ENCODE measurements at places on chromosomes 3 and 15.

- DNase-seq: no peak
Measured at GRCh38 chr3:147318900-147319299, 87.4 kb downstream of the ZIC4 start.

- DNase-seq: no peak
Measured at GRCh38 chr3:43995547-43996378, 245.9 kb upstream of the TOPAZ1 start.

DNA sequence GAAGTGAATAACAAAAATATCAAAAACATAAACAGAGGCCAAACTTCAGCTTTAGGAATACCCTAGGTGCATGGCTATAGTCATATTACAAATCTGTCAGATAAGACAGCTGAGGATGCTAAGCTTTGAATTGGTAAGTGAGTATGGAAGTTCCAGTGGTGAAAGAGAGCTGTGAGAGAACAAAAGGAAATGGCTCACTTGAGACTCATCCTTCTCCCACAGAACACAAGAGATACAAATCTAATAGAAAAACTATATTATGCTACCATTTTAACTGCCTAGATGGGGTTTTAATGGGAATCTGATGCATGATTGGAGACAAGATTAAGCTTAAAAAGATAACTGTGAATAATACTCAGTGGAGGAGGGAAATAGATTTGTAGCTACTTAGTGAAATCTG is 21.5 kb upstream of the PEX5L start:
- no peak for DNase-seq

DNA sequence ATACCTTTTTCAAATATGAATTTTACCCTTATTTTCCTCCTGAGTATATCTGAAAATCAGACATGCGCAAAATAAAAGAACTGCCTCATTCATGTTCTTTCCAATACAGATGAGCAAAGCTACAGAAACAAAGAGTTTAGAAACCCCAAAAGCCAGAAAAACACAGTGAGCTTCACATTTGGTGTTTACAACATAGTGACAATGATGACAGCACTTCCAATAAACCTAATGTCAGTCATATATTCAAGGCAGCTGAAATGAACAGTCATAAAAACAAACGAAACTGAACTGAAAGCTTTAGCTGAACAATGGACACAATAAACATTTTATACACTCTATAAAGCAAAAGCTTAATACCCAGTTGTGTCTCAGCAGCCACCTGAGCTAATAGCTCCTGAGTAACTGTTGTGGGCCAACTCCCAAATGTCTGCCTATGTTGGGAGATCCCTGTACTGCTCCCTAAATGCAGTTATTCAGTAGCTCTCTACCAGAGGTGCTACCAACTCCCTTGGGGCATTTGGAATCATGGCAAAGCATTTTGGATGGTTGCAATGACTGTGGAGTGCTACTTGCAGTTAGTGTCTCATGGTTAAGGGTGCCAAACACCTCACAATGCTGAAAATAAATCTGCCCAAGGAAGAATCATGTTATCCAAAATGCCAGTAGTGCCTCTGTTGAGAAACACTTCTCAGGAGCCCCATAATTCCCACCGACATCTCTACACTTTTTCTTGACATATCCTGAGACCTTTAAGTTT is 131.5 kb downstream of the TGFBR2 start:
- DNase-seq: no peak

DNA sequence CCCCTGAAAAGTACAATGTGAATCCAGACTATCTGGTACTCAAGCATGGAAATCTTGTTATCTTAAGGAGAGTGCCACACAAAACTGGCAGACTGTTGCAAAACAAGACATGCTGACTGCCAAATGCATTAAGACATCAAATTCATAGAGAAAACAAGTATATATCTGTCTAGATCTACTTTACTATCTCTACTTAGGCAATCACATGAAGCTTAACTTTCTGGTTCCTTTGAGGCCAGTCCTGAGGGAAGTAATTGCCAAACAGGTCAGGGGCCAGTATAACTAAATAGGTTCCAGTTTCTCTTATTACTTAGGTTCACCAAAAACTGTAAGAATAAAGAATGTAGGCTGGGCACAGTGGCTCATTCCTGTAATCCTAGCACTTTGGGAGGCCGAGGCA is 15.9 kb upstream of the SLC4A7 start:
- no peak for DNase-seq

DNA sequence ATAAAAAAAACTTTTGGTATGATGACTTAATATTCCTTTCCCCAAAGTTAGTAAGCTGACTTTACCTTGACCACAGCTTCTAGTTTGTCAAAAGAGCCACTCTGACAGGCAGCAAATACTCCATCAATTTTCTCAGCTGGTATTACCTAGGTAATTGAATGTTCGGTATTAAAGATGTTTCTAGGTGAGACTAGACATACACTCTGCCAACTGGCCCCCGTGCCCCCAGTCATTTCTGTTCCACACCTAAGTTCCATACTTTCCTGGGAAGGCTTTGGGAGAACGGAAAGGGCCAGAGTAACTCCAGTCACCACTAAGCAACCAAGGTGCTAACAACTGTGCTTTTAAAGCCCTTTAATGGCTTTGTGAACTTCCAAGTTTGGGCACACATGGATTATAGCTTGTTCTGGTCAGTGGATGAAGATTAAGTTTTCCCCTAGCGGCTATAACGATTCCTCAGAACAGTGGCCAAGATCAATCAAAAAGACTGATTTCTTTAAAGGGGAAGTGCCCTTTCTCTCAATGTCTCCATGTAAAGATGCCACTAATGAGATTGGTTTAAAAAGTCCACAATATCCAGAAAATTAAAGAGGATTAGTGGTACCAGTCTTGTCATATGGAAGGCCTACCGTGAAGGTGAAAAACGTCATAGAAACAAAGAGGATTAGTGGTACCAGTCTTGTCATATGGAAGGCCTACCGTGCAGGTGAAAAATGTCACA is 7.0 kb downstream of the EIF4A2 start:
- DNase-seq: no peak

GRCh38 chr3:195240171-195240701 is 30.7 kb downstream of the XXYLT1 start:
- no peak for DNase-seq

Measured in activated CD8-positive, alpha-beta memory T cell treated with anti-CD3 and anti-CD28 coated beads for 4 hours (primary cell).